ENCODE measurements at places on chromosomes 12 and 14.

DNA sequence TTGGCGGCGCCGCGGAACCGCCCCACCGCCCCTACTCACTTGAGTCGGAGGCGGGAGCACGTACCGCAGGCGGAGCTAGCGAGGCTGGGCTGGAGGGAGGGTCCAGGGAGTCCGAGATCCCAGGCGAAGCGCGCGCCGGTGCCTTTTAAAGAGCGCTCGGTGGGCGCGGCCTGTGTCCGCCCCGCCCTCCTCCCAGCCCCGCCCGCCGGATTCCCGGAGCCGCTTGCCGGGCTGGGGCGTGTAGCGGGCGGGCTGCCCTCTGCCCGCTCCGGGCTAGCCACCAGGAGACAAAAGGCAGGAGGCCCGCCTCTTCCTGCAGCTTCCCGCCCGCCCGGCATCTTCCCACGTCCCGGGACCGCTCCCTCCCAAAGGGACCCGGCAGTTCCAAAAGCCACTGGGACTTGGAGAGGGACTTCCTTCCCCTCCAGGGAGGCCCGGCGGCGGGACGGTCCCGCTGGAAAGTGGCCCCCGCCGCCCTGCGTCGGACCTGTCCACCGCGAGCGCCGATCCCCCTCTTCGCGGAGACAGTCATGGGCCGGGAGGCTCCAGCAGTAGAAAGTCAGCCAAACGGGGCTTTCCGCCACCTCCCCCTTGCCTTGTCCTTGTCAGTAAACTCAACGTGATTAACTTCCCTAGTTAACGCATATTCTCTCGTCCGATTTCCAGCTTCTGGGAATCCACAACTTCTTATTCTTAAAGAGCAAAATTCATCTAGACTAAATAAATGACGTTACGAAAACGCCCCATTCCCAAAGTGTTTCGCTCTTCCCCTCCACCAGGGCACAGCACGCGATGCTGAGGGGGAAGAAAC, at the start of gene CSRP2:
CSRP2 (minus strand) TSS at position 121 of the 811 bp plus-strand sequence. CDS start 12,759 bp downstream, outside the sequence.
- peaks cover 56% of the 10 kb centered on the region for H3K4me1 ChIP-seq
- DNase-seq: peak; percentile 78
- H3K4me3 ChIP-seq: peak within 1 kb of the TSS; percentile 91
- no peaks in the 10 kb centered on the region for H3K36me3 ChIP-seq
- peak within 1 kb of the TSS; percentile 92 for H3K27ac ChIP-seq

DNA sequence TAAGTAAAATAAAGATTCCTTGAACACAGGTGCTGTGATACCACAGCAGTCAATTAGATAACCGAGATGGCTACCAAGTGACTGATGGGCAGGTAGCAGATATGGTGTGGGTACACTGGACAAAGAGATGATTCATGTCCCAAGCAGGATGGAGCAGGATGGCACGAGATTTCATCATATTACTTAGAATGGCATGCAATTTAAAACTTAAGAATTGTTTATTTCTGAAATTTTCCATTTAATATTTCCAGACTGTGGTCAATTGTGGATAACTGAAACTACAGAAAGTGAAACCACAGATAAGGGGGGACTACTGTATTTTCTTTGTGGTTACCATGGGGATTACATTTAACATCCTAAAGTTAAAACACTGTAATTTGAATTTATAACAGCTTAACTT, 7.5 kb upstream of the ZFP36L1 start:
- no peaks in the 10 kb centered on the region for H3K27me3 ChIP-seq
- H3K4me1 ChIP-seq: peaks cover 25% of the 10 kb centered on the region
- H3K27ac ChIP-seq: no peak overlapping the region
- DNase-seq: no peak
- H3K4me3 ChIP-seq: no peak overlapping the region

GRCh38 chr14:52111583-52111982, 42.7 kb upstream of the NID2 start:
- H3K27ac ChIP-seq: no peak overlapping the region
- H3K4me1 ChIP-seq: no peaks in the 10 kb centered on the region

DNA sequence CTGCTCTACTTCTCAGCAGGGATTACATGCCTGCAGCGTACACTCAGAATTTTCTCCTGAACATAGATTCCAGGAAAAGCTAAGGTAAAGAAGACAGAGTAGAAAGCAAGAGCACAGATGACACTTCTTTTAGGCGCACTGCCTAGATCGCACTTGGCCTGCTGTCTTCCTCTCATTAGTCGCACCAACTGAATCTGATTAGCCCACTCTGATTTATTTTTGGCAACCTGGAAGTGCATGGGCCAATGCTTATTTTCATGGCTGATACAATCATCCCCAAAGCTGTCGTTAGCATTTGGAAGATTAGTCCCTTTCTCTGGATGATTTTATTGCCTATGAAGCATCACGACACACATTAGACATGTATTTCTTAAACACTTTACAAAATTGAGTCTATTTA, 152.5 kb downstream of the PTPRO start:
- H3K4me3 ChIP-seq: no peak overlapping the region
- H3K27ac ChIP-seq: no peak overlapping the region
- H3K4me1 ChIP-seq: no peaks in the 10 kb centered on the region
- no peaks in the 10 kb centered on the region for H3K36me3 ChIP-seq
- DNase-seq: no peak

GRCh38 chr14:43407706-43408105, 1099.4 kb downstream of the FSCB start:
- H3K4me1 ChIP-seq: peaks cover 3% of the 10 kb centered on the region
- DNase-seq: no peak

DNA sequence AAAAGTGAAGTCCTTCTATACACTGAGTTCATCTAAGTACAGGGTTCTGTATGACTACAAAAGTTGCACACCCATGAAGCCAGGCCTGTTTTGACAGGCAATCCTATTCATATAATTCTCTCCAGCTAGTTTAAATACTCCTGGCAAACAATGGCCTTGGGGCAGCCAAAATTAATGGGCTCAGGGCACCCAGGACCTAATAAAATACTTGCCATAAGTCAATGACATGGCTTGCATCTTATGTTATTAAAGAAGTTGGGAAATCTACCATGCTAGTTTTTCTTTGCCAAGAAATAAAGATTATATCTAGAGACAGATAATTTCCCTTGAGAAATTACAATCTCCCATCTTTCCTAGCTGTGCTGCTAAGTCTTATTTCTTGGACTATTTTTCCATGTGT, 11.1 kb upstream of the TMTC1 start:
- H3K4me3 ChIP-seq: no peak overlapping the region
- no peak for DNase-seq
- H3K27me3 ChIP-seq: no peaks in the 10 kb centered on the region

DNA sequence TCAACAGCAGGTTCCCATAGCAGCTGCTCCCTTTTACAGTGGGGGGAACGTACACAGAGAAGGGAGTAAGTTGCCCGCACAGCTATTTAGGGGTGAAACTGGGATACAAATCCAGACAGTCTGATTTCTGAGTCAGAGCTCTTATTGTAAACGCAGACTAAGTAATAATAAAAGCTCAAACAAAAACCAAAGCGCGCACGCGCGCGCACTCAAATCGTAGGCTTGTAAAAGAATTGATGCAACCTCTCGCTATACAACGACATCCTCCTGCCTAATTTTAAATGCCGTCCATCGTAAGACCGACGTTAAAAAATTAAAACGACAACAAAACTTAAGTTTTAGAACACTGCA, 747 bp upstream of the DACT1 start:
- DNase-seq: no peak
- peak overlapping the region; percentile 97 for H3K27ac ChIP-seq
- peaks cover 54% of the 10 kb centered on the region for H3K4me1 ChIP-seq
- peak overlapping the region; percentile 89 for H3K4me3 ChIP-seq

DNA sequence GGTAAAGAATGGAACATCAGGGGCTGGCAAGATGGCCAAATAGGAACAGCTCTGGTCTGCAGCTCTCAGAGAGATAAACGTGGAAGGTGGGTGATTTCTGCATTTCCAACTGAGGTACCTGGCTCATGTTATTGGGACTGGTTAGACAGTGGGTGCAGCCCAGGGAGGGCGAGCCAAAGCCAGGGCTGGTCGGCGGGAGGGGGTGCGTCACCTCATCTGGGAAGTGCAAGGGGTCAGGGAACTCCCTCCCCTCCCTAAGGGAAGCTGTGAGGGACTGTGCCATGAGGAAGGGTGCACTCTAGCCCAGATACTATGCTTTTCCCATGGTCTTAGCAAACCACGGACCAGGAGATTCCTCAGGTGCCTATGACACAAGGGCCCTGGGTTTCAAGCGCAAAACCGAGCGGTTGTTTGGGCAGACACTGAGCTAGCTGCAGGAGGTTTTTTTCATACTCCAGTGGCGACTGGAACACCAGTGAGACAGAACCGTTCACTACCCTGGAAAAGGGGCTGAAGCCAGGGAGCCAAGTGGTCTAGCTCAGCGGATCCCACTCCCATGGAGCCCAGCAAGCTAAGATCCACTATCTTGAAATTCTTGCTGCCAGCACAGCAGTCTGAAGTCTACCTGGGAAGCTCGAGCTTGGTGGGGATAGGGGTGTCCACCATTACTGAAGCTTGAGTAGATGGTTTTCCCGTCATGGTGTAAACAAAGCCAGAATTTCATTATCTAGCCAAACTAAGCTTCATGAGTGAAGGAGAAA, 317.6 kb downstream of the NELL2 start:
- no peak for DNase-seq
- peaks cover 27% of the 10 kb centered on the region for H3K27me3 ChIP-seq
- no peaks in the 10 kb centered on the region for H3K36me3 ChIP-seq
- H3K4me1 ChIP-seq: no peaks in the 10 kb centered on the region
- H3K4me3 ChIP-seq: no peak overlapping the region

- no peak overlapping the region for H3K27ac ChIP-seq
- no peaks in the 10 kb centered on the region for H3K36me3 ChIP-seq
- peaks cover 9% of the 10 kb centered on the region for H3K4me1 ChIP-seq
Observed at GRCh38 chr12:132422381-132423043, 67.4 kb upstream of the FBRSL1 start.

DNA sequence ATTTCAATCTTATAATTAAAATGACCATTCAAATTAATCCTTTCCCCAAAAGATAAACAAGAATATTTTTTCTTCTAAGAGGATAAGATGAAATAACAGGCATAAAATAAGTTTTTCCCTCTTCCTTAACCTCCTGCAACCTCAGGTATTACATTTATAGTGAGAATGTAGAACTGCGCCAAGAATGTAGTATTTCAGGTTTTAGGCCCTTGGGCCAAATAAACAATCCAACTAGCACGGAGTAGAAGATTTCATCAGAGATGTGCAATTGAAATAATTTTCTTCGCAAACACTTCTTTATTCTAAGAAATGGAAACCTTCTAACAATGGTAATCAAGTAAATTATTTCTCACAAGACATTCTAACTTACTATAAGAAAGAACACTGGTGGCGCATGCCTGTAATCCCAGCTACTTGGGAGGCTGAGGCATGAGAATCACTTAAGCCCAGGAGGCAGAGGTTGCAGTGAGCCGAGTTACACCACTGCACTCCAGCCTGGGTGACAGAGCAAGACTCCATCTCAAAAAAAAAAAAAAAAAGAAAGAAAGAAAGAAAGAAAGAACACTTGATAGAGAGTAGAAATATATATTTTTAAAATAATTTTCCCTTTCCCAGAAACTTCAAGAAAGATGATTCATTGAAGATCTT, 100.8 kb downstream of the TAOK3 start:
- DNase-seq: no peak
- peaks cover 31% of the 10 kb centered on the region for H3K4me1 ChIP-seq
- no peaks in the 10 kb centered on the region for H3K27me3 ChIP-seq
- peak overlapping the region; percentile 7 for H3K4me3 ChIP-seq

GRCh38 chr12:52689239-52689638, 9.0 kb upstream of the KRT1 start:
- no peak overlapping the region for H3K27ac ChIP-seq
- no peak for DNase-seq
- peaks cover 95% of the 10 kb centered on the region for H3K27me3 ChIP-seq
- no peak overlapping the region for H3K4me3 ChIP-seq

- H3K27ac ChIP-seq: peak overlapping the region; percentile 10
- no peak overlapping the region for H3K4me3 ChIP-seq
- no peaks in the 10 kb centered on the region for H3K27me3 ChIP-seq
- H3K36me3 ChIP-seq: peaks cover 13% of the 10 kb centered on the region
Observed at GRCh38 chr12:115109863-115110262, 425.9 kb upstream of the TBX3 start.

DNA sequence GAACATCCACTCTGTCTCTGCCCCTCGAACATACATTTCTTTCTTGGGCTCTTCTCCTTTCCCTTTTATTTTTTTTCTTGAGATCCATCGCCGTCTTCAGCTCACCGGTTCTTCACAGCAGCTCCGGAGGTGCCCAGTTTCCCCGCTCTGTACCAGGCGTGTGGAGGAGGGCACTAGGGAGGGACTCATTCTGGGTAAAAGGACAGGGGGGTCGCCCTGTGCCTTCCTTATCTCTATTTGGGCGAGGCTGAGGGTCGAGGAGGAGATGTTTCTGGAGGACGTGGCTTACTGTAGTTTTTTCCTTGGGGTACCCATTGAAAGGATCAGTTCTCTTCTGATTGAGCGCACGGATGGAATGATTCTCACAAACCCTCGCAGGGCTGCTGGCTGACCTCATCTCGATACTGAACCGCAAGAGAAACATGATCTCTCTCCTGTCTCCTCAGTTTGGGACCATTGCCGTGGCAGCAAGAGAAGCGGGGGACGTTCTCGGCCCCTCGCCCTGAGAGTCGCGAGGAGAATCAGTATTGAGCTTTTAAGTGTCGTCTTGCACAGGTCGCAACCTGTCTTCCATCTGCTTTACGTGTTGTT, 386 bp downstream of the LIN52 start:
- DNase-seq: no peak
- no peaks in the 10 kb centered on the region for H3K36me3 ChIP-seq
- no peaks in the 10 kb centered on the region for H3K27me3 ChIP-seq
- H3K4me3 ChIP-seq: peak overlapping the region; percentile 95
- peak overlapping the region; percentile 98 for H3K27ac ChIP-seq

DNA sequence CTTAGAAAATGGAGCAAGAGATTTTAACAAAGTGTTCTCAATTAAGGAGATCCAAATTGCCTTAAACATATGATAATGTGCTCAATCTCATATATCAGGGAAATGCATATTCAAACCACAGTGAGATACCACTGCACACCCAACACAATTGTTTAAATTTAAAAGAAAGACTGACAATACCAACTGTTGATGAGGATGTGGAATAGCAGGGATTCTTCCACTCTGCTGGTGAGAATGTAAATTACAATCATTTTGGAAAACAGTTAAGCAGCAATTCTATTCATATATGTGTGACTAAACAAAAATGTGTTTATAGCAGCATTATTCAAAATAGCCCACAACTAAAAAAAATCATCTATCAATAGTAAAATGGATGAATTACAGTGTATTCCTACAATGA, 144.2 kb downstream of the KICS2 start:
- no peak overlapping the region for H3K27ac ChIP-seq
- H3K36me3 ChIP-seq: peaks cover 15% of the 10 kb centered on the region
- H3K27me3 ChIP-seq: no peaks in the 10 kb centered on the region
- no peak overlapping the region for H3K4me3 ChIP-seq

- H3K36me3 ChIP-seq: no peaks in the 10 kb centered on the region
- H3K4me1 ChIP-seq: no peaks in the 10 kb centered on the region
- no peak overlapping the region for H3K27ac ChIP-seq
- DNase-seq: no peak
Observed at GRCh38 chr14:55771242-55771981, 191.4 kb downstream of the KTN1 start.

GRCh38 chr12:13452955-13453570, 256.5 kb downstream of the EMP1 start:
- H3K27me3 ChIP-seq: peaks cover 7% of the 10 kb centered on the region
- H3K36me3 ChIP-seq: no peaks in the 10 kb centered on the region
- no peak overlapping the region for H3K4me3 ChIP-seq
- no peaks in the 10 kb centered on the region for H3K4me1 ChIP-seq
- no peak overlapping the region for H3K27ac ChIP-seq

Data from mesothelial cell of epicardium (in vitro differentiated cells).